ENCODE measurements at places on chromosomes 4 and X.

GRCh38 chr4:174775366-174775765 lies 53.7 kb downstream of the GLRA3 start:
- no peak for DNase-seq

DNA sequence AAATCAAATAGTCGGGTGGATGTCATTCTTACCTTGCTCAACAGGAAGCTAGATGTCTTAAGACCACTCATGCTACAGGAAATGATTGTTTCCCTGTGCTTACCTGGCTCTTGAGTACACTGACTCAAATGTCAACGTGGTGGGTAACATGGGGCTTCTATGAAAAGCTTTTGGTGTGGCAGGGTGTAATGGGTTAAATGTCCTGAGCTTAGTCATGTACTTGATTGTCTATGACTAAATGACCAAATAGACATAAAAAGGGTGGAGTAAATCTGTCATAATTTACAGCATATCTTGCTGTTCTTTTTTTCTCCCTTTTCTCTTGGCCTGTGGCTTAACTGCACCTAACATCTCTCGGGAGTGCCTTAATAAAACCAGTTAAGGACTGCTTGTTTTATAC lies 44.9 kb downstream of the CCNG2 start:
- no peak for DNase-seq

GRCh38 chr4:109126856-109127255 lies 175.6 kb downstream of the COL25A1 start:
- no peak for DNase-seq

- no peak for DNase-seq
Measured at GRCh38 chrX:108123591-108124366, 32.2 kb downstream of the ATG4A start.

- no peak for DNase-seq
Measured at GRCh38 chr4:25536564-25537320, 118.9 kb upstream of the SLC34A2 start.

DNA sequence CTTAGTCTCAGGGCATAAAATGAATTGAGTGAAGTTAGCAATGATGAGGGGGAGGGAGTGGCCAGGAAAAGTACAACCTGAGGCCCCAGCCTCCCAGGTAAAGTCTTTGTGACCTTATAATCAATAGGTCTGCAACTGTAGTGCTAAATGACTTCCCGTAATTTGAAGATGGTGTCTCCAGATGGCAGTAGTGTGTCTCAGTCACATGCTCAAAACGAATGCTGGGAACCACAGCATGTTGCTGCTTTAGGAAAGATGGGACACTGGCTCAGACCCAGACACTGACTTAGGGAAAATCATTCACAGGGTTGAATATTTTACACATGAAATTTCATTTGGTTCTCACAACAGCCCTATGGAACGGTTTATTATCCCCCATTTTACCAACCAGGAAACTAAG lies 10.3 kb downstream of the SRPX2 start:
- peak; percentile 32 for DNase-seq

GRCh38 chr4:14069886-14070285 lies 442.4 kb upstream of the BOD1L1 start:
- DNase-seq = no peak

GRCh38 chr4:113769744-113770143 lies 8.2 kb upstream of the CAMK2D start:
- DNase-seq = no peak

GRCh38 chr4:181376058-181376457 lies 867.1 kb upstream of the TENM3 start:
- DNase-seq = no peak

- DNase-seq = no peak
Measured at GRCh38 chrX:43005561-43005960, 227.6 kb upstream of the PPP1R2C start.

DNA sequence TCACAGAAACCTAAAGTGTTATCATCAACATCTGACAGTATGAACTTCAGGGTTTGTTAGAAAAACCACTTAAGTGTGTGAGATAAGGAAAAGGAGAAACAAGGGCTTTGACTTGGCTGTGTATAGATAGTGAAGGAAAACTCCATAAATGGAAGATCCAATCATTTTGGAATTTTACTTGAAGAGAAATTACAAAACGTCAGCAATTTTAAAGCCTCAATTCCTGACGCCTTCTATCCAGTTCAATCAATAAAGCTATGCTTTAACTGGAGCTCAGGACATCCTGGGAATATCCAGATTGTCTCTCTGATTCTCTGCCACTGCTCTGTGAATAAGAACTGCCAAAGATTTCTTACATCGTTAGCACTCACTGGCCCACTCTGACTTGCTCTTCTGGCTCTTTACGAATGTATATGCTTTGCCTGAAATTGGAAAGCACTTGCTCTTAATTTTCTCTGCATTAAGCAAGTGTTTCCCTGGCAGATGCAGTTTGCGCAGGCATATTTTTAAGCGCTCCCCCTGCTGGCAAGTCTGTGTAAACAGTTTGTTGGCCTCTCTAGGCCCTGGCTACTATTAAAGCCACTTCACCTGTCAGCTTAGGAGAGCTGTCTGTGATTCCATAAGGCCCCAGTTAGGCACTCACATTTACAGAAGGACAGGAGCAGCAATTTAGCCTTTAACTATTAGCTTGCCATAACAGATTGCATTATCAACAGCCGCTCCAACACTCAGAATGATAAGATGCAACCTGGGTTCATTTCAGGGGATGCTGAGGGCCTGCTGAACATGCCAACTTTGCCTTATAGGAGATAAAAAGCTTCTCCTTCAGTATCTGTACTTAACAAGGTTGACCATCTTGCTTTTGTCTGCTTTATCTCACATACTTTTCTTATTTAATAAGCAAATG lies 251.4 kb upstream of the DDX53 start:
- DNase-seq = peak; percentile 69

DNA sequence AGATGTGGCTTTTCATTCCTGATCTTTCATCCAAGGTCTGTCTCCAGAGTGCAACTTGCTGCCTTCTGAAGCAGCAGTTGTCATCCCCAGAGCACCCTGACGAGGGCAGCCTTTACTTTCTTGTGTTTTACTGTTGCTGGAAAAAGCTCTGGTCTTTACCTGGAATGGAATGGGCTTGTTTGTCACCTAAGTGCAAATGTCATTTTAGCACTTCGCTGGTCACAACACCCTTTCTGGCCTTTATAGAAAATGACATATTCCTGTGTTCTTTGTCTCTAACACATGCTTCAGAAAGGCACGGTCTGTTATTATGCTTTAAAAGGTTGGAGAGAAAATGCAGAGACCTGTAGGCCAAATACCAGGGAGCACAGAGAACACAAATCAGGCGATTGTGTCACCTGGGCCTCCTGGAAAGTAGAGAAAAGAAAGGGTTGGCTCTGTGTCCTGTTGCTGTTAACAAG lies 332.7 kb upstream of the IGFBP7 start:
- peak; percentile 73 for DNase-seq

- no peak for DNase-seq
Measured at GRCh38 chr4:52889778-52890520, 27.8 kb downstream of the RASL11B start.

- DNase-seq = no peak
Measured at GRCh38 chrX:28586286-28586685, 960 bp upstream of the IL1RAPL1 start.

DNA sequence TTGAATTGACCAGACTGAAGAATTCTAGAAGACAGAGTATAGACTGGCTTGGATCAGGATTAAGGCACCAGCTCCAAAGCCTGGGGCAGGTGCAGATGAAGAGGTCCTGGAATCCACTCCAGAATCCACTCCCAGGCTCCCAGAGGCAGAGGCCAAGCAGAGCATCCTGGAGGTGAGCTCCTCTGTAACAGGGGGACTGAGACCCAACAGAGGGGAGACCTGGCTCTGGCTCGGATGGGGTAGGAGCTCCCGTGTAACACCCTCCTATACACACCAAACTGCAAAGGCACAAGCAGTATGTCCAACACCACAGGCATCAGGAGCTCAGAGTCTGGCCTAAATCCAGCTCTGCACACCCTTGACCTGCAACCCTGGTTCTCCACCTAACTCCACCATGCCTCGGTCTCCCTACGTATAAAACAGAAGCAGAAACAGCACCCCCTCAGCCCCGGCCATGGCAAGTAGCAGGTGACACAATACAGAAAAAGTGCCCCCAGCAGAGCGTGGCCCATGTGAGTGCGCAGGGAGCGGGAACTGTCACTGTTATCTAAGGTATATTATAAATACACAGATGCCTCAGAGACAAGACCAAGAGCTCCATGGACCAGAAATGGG lies 14.9 kb downstream of the RNF212 start:
- DNase-seq = no peak

DNA sequence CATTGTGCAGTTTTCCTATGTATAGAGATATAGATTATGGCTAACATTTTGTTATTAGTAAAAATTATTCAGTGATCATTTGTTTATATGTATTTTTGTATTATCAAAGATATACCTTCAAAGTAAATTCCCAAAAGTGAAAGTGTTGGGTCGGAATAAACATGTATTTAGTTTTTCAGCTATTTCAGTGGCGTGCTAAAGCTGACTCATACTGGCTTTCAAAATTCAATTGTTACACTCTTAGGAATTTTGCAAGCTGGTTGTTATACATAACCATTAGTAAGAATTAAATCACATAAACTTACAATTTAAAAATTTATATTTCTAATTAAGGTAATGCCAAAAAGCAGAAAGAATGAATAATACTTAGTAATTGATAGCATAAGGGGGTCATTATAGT lies 288.4 kb upstream of the NRK start:
- DNase-seq = no peak

DNA sequence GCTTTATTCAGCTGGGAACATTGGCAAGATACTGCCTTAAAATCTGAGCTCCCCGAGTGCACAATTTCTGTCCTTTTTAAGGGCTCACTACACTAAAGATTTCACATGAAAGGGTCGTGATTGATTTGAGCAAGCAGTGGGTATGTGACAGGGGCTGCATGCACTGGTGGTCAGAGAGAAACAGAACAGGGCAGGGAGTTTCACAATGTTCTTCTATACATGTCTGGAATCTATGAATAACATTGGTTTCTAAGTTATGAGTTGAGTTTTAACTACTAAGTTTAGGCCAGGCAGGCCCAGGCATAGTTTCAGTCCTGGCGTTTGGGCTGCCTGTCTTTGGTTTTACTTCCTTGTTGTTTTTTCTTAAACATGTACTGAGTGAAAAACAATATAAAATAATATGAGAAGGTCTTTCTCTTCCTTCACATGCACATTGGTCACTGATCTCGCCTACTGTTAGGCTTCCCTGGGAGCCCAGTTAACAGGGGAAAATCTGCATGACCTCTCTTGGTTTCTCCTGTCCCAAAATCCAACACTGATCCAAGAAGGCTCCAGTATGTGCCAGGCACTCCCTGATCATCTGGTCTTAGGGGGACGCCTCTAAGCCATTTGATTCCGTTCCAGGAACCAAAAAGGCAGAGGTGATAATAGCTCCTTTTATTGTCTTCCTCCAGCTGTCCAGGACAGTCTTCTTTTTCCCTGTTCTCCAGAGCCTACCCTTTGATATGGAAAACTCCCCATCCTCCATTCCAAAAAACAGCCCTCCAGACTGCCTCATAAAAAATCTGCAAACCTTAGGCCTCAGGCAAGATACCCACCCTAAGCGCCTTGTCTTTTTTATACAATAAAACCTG lies at the start of gene UGT2B17:
UGT2B17 (minus strand) TSS at position 51 of the 854 bp plus-strand sequence. CDS start 7,838 bp downstream, outside the sequence.
- no peak for DNase-seq

- DNase-seq = no peak
Measured at GRCh38 chr4:120616041-120616440, 306.5 kb downstream of the PRDM5 start.

GRCh38 chrX:134801267-134801666 lies 143.0 kb upstream of the PLAC1 start:
- DNase-seq = no peak

- DNase-seq = no peak
Measured at GRCh38 chrX:30941898-30942297, 52.8 kb upstream of the TAB3 start.

DNA sequence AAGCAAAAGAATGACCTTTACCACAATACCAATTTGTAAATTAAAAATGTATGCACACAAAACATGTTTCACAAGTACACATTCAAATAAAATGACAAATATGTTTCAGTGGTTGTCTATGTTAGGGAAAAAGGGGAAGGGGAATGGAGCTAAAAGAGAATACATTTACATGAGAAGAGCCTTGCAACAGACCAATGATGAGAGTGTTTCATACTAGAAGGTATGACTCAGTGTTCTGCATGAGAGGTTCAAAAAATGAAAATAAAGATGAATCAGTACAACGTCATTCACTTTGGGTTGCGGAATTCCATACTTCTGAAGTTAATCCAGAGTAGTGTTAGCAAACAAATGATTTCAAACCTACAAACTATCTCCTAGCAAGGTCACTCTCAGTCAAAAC lies 51.7 kb downstream of the RPGR start:
- no peak for DNase-seq

DNA sequence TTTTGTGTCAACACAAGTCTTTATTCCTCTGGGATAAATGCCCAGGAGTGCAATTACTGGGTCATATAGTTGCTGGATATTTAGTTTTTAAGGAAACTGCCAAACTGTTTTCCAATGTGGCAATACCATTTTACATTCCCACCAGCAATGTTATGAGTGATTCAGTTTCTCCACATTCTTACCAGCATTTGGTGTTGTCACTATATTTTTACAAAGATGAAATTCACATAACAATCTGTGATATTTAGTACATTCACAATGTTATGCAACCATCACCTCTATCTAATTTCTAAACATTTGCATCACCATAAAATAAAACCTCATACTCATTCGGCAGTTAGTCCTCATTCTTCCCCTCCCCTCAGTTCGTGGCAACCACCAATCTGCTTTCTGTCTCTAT lies 75.0 kb downstream of the MAMLD1 start:
- no peak for DNase-seq

DNA sequence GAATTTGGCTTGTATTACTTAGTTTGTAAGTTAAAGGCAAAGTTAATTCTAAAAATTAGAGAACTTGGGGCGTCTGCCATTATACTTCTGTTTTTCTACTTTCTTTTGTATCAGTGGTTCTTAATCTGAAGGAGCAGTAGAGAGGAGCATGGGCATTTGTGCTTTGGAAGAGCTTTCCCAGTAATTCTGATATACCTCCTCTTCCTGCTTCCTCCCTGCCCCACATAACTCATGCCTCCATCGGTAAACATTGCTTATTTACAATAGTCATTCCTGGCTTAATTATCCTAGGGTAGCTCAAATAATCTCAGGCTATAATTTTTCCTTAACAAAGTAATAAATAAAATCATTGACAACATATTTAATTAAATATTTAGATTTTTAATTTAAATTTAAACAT lies 37.1 kb upstream of the SPARCL1 start:
- DNase-seq = no peak

- no peak for DNase-seq
Measured at GRCh38 chrX:112868586-112868985, 28.0 kb upstream of the AMOT start.

DNA sequence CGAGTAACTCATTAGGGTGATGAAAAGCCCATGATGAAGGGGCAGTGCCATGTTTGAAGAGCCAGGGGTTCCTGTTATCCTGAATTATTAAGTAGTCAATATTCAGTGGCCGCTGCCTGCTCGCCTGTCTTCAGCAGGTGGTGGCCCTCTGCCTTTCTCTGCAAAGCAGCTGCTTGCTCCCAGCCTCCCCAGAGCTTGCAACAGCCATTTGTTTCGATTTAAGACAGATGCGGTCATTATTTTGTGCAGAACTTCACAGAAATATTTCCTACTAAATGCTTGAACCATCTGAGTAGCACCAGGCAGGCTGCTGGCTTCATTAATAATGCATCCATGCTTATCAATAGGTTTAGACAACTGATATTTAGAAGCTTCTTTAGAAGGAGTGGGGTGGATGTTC lies 104.3 kb upstream of the TTC29 start:
- no peak for DNase-seq

GRCh38 chrX:114344756-114345349 lies 239.0 kb upstream of the HTR2C start:
- DNase-seq = peak; percentile 70

GRCh38 chr4:23033796-23034195 lies 341.1 kb downstream of the GBA3 start:
- no peak for DNase-seq

- DNase-seq = peak; percentile 27
Measured at GRCh38 chrX:119895843-119896326, at the start of gene AKAP14. Gene AKAP14, plus strand, starts transcription at chrX:119895893. Its CDS starts 7,331 bp downstream, at chrX:119903224.
